ENCODE measurements at places on chromosomes 5 and 9.

DNA sequence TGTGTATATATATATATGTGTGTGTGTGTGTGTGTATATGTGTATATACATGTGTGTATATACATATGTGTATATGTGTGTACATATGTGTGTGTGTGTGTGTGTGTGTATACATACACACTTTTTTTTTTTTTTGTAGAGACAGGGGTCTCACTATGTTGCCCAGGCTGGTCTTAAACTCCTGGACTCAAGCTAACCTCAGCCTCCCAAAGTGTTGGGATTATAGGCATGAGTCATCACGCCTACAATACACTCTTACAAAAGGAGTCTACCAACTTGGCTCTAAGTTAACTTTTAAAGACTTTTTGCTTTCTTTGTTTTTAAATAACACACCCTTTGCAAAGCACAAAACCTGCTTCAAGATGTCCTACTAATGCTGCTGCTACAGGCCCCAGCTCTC, 2.1 kb downstream of the C9orf78 start:
- no peak for DNase-seq

DNA sequence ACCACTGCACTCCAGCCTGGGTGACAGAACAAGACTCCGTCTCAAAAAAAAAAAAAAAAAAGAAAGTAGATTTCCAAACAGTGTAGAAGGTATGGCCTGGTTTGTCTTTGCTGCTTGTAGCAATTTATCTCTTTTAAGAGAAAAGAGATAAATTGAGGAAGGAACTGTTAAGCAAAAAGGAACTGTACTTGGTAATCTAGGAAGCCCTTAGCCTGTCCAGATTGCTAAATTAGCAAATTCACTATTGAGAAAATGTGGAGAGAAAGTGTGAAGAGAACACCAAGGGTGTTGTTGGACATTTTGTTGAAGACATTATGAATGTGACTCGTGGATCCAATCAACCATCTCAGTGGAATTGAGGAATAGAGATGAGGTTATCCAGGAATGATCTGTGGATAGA, 13.0 kb upstream of the SUSD3 start:
- DNase-seq = no peak

- peak; percentile 67 for DNase-seq
These were observed 561 bp downstream of the DAPK1 start for GRCh38 chr9:87498046-87498810.

GRCh38 chr5:138660051-138660572, 84.9 kb upstream of the HSPA9 start:
- DNase-seq = no peak

GRCh38 chr5:151040211-151040747, 19.9 kb downstream of the GPX3 start:
- no peak for DNase-seq

DNA sequence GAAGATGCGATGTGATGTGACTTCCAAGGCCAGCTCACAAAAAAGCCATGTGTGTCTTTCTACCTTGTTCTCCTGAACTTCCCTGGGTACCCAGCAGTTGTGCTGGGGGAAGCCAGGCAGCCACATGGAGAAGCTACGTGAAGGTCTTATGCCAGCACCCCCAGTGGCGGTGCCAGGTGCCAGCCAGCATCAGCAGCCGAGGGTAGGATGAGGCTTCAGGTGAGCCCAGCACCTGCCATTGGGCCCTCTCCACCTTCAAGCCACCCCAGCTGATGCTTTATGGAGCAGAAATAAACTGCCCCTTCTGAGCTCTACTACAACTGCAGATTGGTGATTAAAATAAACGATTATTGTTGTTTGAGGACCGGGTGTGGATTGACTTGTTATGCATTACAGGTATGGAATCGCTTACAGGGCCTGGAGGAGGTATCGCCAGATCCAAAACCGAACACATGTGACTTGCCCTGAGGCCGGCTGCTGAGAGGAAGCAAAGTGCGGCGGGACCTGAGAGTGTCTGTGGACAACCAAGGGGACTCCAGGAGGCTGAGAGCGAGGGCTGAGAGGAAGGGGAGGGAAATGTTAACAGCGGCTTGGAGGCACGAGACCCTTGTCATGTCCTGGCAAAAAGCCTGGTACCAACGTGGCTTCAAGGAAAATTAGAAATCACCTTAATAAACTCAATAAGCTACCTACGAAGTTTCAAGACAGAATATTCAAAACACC, 36.0 kb upstream of the OLFM1 start:
- no peak for DNase-seq

- DNase-seq = no peak
These were observed 37.1 kb upstream of the TNC start for GRCh38 chr9:115155037-115155436.

DNA sequence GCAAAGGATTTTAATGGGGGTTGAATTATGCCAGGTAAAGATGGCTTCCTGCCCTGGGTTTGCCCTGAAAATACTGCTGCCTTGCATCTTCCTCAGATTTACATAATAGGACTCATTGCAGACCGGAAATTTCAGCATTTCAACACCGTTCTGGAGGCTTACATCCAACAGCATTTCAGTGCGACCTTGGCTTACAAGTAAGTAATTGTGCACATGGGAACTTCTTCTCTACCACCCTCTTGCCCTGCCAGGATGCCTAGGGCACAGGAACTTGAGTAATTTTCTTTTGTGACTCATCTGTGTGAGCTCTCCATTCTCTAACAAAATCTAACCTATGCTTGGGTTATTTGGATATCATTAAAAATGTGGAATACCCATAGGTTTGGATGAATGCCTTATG, 80.2 kb downstream of the DOCK2 start:
- no peak for DNase-seq

DNA sequence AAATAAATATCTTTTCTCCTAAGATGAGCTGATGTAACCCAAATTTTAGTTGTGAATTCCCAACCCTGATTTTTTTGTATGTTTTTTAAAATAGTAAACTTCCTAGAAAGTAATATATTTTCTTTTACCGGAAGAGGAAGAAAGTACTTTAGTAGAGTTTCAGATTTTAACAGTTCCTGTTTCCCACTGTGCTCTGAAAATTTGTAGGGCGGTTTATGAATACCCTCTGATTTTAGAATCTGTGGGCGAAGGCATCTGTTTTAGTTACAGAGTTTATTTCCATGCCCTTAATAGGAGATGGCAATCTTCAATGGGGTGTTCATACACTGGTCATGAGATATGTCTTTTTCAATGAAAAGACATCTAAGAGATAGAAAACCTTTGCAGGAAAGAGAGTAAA, 3.7 kb upstream of the HOMER1 start:
- DNase-seq = no peak

- DNase-seq = peak; percentile 51
These were observed at the start of gene S1PR3 for GRCh38 chr9:88991066-88992034. TSS of gene S1PR3 (plus strand) at chr9:88991468. CDS start at chr9:89001201, 9,733 bp downstream.

- DNase-seq = no peak
These were observed 17.3 kb upstream of the TMOD1 start for GRCh38 chr9:97484134-97484533.

GRCh38 chr9:69718218-69718617, 41.6 kb downstream of the PTAR1 start:
- no peak for DNase-seq

DNA sequence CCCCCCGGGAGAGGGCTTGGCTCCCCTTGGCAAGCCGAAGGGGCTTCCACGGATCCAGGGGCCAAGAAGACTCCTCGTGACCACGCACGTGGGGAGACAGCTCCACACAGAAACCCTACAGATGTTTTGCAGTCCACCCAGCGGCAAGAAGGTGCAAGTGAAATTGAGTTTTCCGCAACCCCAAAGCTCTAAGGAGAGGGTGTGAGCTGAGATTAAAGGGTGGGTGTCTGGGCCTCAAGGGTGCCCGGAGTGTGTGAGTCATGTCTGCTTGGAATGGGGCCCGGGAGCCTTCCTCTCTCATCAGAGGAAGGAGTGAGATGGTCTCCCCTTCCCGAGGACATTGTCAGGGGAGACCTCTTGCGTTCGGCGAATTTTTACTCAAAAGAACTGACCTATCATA, 79.1 kb downstream of the OLFM1 start:
- no peak for DNase-seq

- DNase-seq = no peak
These were observed 190.1 kb downstream of the ATPSCKMT start for GRCh38 chr5:10059556-10059955.

DNA sequence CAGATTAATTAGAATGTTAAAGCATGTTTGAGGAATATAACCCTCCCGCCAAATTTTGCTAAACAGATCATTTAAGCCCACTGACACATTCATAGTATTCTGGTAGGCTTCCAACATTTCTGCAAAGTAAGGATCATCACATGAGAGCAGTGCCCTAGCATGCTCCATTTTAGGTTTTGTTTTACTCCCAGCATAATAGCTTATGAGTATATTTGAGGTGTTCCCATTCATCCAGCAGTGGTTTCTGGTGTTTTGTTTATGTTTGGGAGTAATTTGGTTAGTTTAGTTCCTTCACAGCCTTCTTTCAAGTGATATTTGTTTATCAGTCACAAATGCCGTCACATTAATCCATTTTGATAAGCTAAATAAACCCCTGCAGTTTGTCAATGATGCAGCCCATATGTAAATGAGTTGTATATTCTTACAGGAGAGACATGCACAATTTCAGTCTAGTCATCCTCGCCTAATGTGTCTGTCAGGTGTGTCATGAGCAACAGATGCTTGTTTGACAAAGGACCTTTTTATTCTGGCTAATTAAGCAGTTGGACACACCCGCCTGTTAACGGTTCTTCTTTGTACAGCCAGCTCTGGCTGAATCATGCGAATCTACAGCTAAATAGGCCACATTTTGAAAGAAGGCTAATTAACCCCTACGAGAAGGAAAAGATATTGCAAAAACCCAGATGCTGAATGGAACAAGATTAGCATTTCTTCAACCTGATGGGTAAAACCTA, 124.4 kb downstream of the RFX3 start:
- DNase-seq = no peak

DNA sequence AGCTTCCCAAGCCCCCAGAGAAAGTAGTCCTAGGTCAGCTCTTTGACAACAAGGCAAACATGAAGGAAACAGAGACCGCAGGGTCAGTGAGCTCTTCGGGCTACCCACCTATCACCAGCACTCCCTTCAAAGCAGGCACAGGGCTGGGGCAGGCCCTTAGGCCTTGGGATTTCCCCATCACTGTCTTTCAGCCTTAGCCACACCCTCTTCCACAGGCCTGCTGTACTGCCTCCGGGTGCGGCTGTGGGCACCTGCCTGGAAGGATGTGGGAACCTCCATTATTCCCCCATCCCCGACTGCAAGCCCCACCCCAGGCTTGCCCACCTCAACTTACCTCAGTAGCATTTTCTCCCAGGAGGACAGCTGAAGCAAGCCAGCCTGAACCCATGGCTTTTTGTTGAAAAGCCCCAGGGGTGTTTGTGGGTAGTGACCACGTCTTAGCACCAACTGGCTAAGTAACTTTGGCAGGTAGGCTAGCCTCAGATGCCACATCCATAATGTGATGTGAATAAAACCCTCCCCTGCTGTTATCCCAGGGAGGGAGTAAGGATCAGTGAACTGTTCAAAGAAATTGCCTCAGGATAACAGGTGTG, 100.2 kb downstream of the PIK3R1 start:
- DNase-seq = no peak

DNA sequence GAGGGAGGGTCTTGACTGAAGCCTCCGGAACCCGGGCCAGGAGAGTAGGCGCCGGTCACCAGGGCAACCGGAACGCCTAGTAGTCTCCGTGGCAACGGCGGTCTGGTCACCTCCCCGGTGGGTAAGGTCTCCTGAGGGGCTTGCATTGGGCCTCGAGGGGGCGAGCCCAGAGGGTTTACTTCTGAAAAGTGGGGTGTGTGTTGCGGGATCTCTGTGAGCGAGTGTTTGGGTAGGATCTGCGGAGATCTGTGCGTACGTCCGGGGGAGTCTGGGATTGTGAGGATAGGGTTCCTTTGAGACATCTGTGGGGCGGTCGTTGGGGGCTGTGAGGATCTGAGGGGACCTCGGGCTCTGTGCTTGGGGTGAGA, at the start of gene FAM221B:
TSS of gene FAM221B (minus strand) at position 17 of the 368 bp plus-strand sequence. CDS start 2,571 bp downstream, outside the sequence.
- peak; percentile 62 for DNase-seq

GRCh38 chr5:42655982-42656650, 100.5 kb upstream of the CCDC152 start:
- DNase-seq = no peak

- DNase-seq = no peak
These were observed 32.3 kb downstream of the UBQLN1 start for GRCh38 chr9:83675466-83675865.

DNA sequence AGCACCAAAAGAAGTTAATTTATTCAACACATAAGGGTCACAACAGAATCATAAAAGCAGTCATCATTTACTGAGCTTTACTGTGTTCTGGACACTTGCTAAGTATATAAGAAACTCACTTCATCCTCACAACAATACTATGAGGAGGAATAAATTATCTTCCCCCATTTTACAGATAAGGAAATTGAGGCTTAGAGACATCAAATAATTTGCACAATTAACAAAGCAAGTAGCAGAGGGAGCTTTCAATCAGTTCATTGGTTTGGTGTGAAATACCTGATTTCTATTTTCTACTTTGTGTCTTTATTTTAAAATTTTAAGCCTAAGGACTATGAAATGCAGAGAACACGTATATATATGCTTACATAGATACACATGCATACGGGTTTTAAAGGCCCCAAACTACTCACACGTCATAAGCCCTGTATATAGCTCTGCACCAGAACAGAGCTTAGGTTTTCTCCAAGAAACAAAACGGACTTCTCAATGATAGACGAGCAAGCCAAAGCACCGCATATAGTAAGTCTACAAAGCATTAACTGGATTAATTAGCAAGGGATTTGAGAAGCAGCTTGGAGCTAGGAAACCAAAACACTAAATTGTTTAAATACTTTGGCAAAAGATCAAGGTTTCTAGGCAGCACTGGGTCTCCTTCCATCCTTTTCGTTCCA, 95.6 kb downstream of the DENND1A start:
- no peak for DNase-seq

- no peak for DNase-seq
These were observed 18.2 kb upstream of the WDR38 start for GRCh38 chr9:124835026-124835557.

DNA sequence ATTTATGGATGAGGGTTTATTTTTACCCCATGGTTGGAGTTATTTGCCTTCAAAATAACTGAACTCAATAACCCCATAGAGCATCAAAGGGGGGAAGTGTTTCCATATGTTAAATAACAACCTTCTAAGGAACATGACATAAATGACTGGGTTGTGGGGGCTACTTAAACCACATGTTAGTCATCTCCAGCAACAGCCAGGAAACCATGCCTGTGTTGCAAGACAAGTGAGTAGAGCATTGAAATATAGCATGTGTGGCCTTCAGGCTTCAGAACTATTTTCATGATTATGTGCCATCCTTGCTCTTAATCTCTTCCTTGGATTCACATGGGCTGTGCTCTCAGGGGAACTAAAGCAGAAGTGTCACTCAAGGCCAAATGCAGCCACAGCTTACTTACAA, 431.2 kb downstream of the AGTPBP1 start:
- no peak for DNase-seq

DNA sequence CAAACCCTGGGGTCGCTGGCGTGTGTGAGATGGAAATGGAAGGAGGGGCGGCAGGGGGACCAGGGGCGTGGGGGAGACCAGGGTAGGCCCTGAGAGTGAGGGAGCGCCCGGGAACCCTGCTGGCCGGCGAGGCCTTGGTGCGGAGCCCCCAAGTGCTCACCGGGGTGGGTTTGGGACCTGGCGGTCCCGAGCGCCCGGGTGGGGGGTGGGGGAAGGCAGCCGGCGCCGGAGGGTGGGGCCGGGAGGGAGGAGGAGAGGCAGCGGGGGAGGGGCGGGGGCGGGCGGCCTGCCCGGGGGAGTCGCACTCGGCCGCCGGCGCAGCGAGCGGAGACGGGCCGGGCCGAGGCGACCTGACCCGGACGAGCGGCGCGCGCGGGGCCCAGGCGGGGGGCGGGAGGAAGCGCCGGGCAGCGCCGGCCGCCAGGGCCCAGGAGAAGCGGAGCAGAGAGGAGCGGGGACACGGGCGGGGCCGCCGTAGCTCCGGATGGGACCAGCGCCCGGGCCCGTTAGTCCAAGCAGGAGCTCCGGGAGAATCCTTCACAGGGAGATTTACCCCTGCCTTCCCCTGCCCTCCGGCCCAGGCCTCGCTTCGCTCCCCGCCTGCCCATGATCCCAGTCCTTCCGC, at the start of gene NPR2:
TSS of gene NPR2 (plus strand) at position 295 of the 625 bp plus-strand sequence. CDS start 818 bp downstream, outside the sequence.
- peak; percentile 23 for DNase-seq

Measured in neural crest cell (in vitro differentiated cells).